Stomach (tissue), 19 donors: ENCODE measurements at places on chromosomes 12 and 14.

DNA sequence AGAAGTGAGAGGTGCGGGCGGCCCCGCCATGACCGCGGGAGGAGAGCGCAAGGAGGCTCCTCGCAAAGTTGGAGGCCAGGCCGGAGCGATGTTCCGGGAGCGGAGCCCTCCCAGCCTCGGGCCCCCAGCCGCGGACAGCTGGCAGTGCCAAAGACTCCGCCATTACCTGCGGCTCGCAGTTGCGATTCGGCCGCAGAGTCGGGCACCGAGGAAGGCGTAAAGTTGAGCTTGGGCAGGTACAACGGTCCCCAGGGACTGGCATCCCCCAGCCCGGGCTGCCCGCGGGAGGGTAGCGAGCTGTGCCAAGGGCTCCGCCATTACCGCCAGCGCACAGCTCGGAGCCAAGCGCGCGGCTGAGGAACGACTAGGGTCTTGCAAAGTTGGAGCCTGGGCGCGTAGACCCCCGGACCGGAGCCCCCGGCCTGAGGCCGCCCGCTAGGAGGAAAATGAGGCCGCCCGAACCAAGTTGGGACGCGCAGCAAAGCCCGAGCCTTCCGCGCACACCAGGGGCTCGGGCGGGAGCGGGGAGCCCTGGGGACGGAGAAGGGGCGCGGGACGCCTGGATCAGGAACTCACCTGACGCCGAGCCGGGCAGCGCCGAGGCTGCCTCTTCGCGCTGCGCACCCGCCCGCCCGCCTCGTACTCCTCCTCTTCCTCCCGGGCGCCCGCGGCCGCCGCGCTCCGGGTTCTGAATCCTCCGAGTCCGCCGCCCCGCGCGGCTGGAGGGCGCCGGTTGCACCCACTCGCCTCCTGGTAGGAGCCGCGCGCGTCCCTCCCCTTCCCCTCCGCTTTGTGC, 677 bp downstream of the NOS1 start:
- no peaks in the 10 kb centered on the region for H3K36me3 ChIP-seq
- H3K4me1 ChIP-seq = peaks cover 9% of the 10 kb centered on the region
- no peak overlapping the region for H3K27ac ChIP-seq
- H3K27me3 ChIP-seq = peaks cover 71% of the 10 kb centered on the region

DNA sequence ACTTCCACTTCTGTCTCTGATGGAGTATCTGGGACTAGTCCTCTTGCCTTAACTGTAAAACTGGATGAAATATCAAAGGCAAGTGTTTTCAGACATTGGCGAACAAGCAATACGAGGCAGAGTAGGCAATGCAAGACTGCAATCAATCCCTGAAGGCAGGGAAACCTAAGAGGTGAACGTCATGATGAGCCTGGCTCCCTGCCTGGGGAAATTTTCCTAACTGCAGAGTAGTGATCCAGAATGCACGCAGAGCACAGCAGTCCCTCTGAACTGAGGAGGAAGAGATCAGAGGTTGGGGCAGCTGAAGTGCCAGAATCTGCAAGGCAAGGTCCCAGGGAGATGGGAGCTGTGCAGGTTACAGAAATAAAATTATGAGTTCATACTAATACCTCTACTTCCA, 18.5 kb downstream of the BHLHE41 start:
- H3K4me3 ChIP-seq = no peak overlapping the region
- no peak for DNase-seq
- no peaks in the 10 kb centered on the region for H3K36me3 ChIP-seq
- no peaks in the 10 kb centered on the region for H3K4me1 ChIP-seq

- no peaks in the 10 kb centered on the region for H3K27me3 ChIP-seq
- DNase-seq = no peak
- H3K27ac ChIP-seq = no peak overlapping the region
- no peaks in the 10 kb centered on the region for H3K36me3 ChIP-seq
Observed at GRCh38 chr14:53103636-53104340, 49.3 kb downstream of the DDHD1 start.

GRCh38 chr12:88062474-88062873, 33.3 kb upstream of the C12orf50 start:
- H3K4me1 ChIP-seq = no peaks in the 10 kb centered on the region
- H3K27me3 ChIP-seq = no peaks in the 10 kb centered on the region
- peaks cover 42% of the 10 kb centered on the region for H3K36me3 ChIP-seq

DNA sequence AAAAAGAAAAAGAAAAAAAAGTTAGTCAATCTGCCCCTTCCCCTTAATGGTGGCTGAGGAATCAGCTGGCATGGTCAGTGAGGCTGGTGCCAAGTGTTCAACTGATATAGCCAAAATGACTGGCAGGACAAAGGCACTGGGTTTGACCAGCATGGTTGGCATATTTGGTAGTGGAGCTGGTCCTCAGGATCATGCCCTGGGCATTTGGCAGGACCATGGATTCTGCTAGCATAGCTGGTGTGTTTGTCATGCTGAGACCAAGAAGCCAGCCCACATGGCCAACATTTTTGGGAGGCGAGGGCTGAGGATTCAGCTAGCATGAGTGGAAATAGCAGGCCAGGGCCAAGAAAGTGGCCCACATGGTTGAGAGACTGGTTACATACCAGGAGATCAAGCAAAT, 136.5 kb downstream of the FBXL14 start:
- no peaks in the 10 kb centered on the region for H3K27me3 ChIP-seq
- peaks cover 4% of the 10 kb centered on the region for H3K36me3 ChIP-seq
- H3K4me1 ChIP-seq = no peaks in the 10 kb centered on the region
- DNase-seq = no peak
- H3K4me3 ChIP-seq = no peak overlapping the region

DNA sequence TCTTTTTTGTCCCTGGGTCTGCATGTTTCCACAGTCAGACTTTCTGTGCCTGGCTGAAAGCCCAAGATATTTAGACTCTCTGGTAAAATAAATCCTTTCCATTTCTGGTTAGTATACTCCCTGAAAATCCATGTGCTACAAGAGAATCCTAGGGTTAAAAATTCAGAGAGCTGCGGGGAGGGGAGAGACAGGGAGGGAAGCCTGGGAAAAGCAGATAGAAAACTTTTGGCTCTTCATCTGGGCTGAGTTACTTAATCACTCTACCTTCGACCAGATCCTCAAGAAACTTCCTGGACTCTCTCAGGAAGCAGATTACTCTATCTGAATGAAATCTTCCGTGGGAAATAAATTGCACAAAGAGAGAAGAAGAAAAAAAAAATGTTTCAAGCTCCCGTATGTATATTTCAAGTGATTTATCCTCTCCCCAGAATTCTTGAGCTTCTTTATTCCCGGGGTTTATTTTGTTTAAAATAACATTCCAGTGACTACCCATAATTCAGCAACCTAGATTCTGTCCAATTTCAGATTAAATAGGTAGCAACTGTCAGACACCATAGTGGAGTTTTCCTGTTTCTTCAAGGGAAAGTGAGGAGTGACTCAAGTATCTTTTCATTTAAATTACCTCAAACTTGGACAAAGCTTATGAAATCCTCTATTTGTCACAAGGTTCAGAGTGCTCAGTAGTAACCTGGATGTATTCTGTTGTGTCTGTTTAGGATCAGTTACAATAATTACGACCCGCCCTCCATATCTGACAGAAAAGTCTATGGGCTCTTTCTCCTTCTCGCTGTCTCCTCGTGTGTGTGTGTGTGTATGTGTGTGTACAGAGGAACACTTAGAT, 163.7 kb downstream of the MYRFL start:
- no peaks in the 10 kb centered on the region for H3K36me3 ChIP-seq
- no peaks in the 10 kb centered on the region for H3K27me3 ChIP-seq
- no peak for DNase-seq
- H3K4me3 ChIP-seq = no peak overlapping the region
